DMS 273 treated with DMSO at 0.1 percent for 48 hours (cell line): ENCODE measurements at places on chromosomes 4 and X.

DNA sequence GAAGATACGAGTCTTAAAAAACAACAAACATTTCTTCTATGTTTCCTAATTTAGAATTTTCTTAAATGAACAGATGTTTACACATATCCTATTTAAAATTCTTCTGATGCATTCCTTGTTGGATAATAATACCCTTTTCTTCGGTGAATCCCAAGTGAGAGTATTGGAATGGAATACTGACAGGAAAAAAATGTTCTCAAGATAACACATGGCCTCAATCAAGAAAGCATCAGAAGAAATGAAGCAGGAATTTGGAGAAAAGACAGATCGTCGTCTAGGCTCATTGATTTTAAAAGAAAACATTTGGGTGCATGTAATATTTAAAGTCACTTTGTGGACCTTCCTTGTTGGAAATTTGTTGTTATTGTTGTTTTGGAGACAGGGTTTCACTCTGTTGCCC lies 196.9 kb upstream of the ANK2 start:
- no peak for DNase-seq

- no peak for DNase-seq
Observed at GRCh38 chr4:16165931-16166330, 60.3 kb downstream of the TAPT1 start.

DNA sequence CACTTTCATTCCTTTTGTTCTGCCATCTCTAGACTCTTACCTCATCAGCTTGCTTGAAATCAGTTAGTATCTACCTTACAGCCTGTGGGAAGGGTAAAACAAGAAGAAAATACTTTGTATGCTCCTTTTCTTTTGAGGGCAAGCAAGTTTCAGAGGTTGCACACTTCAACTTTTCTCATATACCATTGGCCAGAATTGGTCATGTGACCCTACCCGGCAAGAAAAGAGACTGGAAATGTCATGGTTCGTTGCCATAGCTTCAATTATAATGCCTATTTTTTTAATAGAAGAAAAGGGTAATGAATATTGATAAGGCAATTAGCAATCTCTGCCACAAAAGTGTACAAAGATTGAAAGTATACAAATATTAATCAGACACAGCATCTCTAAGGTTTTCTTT lies 346.7 kb upstream of the TACR3 start:
- DNase-seq: no peak

- DNase-seq: no peak
Observed at GRCh38 chr4:132709056-132709455, 440.0 kb upstream of the PCDH10 start.

DNA sequence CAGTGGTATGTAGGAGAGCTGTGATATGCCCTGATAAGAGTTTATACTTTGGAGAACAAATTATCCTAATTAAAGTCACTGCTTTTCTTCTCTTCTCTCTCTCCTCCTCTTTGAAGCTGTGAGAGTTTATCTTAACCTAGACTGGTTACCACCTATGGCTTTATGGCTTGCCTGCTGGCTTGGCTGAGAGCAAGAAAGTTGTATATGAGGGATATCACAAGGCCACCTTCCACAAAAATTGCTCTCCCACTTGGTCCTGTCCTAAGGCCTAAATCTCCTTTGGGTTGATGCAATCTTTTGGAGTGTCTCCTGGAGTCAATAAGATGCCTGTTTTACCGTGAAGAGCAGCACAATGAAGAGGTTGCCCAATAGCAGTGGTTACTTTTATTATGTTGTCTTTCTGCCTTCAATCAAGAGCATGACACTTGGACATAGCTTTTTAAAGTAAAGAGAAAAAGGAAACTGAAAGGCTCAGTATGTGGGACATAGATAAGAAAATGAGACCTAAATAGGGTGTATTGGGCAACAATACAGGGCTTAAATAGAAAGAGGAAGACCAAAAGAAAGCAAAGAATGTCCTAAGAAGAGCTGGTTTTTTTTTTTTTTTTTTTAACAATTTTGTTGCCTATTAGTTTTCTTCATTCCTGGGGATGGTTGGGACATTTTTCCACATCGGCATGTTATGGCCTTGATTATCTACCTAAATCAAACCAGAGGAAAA lies 9.2 kb downstream of the GUCY1A1 start:
- DNase-seq: no peak

- DNase-seq: no peak
Observed at GRCh38 chr4:46393606-46394005, 3.7 kb upstream of the GABRA2 start.

DNA sequence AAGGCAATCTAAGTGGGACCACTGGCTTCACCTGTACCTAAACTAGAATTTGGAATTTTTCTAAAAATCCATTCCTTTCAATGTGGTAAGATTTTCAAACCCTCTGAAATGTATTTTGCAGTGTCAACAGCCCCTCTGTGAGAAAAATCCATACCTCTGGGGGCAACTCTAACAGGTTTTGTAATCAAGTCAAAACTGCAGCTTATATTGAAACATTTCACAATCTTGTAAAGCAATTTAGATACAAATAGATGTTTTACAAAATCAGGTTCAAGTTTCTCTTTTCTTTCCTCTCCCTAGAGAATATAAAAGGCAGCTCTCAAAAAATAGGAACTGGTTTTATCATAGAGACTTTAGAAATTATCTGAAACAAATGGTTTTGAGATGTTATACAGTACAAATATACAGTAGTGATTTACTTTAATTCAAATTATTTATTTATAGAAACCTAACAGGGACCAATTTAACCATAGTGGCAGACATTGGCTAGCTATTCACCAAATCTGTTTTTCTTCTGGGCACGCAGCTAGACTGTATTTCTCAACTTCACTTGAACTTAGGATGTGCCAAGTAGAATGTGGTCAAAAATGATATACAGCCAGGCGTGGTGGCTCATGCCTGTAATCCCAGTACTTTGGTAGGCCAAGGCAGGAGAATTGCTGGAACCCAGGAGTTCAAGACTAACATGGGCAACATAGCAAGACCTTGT lies 36.3 kb upstream of the SPINK2 start:
- no peak for DNase-seq

DNA sequence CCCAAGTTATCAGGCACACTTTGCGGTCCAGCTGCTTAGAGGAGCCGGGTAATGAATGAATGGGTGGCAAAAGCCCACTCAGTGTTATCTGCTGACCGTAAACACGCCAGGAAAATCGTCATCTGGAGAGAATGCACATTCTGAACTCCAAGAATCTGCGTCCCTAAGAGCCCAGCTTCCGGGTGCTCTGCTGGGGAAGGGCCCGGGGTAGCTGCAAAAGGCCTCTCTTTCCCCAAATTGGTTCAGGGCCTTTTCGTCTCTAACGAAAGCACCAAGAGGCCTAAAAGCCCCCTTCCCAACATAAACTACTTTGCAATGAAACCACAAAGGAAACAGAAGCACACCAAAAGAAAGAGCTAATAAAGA lies 1.6 kb upstream of the SFRP2 start:
- no peak for DNase-seq

DNA sequence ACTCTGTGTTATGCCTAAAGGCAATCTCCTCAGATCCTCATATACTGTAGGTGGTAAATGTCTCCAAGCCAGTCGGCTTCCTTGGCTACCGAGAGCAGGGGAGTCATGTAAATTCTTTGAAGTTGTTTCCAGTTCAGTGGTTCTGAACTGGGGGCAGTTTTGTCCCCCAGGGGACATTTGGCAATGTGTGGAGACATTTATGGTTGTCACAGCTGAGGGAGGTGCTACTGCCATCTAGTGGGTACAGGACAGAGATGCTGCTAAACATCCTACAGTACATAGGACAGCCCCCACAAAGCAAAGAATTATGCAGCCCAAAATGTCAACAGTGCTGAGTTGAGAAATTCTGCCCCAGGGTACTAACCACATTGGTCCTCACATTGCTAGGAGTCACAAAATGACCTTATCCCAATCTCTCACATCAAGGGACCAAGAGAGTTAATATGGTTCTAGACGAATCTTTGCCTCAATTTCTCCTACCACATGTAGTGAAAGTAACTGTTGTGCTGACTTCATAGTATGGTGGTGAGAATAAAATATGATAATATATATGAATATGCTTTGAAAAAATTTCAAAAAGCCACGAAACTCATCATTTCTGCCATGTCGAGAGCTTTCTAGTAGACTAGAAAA lies 104.4 kb upstream of the ARHGAP24 start:
- DNase-seq: peak; percentile 12

DNA sequence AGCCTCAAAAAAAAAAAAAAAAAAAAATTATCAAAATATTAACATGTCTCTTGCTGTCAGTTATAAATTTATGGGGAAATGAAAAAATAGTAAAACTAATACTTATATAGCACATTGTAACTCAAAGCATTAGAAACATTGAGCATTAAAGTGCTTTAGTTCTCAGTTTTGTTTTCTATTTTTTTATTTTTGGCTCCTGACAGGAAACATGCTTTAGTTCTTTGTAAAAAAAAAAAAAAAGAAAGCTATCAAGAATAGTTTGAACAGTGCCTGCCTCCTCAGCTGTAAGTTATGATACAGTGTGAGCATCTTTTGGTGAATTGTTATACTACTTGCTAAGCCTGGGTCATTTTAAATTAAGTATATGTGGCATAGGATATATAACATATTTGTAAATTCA lies 5.1 kb upstream of the CENPC start:
- no peak for DNase-seq

DNA sequence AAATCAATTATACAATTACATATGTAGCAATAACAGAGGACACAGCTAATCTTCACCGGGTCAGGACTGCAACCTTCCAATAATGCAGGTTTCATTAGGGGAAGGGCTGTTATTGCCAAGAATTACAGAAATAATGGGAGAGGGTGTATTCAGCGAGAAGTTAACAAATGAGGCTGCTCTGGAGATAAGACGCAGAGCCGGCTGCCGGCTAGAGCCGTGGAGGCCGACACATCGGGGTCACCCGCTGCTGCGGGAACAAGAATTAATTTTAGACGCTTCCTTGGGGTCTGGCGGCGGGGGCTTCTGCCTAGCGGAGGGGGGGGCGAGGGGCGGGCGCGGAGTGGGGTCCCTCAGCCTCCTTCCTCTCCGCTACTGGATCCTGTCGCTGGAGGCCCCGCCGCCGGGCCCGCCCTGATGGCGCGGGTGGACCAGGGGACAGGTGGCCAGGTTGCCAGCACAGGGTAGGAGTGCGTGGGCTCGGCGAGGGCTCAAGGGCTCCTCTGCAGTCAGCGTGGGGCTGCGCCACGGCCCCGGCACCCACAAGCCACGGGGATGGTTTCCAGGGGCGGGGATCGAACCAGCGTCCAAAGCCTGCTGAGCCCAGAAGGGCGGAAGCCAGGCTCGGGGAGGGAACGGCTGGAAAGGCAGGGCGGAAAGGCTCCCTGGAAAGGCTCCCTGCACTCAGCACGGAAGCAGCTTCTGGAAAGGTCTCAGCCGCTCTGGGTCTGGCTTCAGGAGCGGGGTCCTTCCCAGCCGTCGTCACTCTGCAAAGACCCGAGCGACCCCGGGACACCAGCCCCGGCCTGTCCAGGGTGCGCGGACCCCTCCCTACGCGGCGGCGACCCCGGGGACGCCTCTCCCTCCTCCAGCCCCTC lies 113.8 kb upstream of the NKX1-1 start:
- DNase-seq: no peak

GRCh38 chrX:125826080-125826479 lies 340.0 kb downstream of the DCAF12L2 start:
- DNase-seq: no peak

- DNase-seq: no peak
Observed at GRCh38 chr4:66955784-66956183, 589.5 kb downstream of the CENPC start.

GRCh38 chr4:91485415-91485814 lies 818.4 kb upstream of the GRID2 start:
- DNase-seq: no peak

DNA sequence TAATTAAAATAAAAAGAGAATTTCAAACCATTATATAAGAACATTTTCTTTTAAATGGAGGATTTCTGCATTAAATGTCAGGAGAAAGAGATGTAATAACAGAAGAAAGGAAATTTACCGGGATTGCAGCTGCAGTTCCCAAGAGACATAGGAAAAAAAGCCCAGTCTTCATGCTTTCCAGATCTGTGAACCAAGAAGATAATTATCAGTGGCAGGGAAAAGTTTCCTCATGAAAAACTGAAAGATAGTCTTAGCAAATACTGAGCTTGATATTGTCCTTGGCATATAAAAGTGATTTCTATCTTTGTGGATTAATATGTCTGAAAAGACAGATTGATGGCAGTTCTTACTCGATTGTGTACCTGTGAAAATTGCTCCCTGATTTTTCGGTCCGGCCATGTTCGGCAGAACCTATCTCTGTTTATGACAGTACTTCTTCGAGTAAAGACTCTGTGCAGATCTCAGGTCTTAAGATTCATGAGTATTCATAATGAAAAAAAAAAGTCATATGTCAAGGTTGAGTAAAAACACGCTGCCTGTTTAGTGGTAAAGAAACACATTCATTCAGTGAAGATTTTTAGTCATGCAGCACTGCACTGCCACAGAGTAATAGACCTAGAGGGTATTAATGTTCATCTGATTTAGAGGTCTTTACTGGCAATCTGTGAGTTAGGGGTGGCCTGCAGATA lies 29.6 kb downstream of the SPARCL1 start:
- DNase-seq: no peak

GRCh38 chr4:38406243-38406642 lies 257.8 kb upstream of the KLF3 start:
- no peak for DNase-seq

DNA sequence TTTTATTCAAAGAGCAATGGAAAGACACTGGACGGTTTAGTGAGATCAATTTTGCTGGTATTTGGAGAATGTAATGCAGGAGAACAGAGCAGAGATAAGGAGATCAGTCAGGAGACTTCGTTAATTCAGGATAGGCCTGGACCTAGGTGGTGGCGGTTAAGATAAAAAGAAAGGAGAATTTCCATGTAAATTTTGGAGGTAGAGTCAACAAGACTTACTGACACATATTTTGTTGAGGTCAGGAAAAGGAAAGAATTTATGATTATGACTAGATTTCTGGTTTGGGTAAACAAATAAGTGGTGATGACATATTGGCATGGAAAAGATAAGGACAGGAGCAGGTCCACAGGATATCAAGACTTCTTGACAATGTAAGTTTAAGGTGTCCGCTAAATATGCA lies 8.8 kb upstream of the AMMECR1 start:
- no peak for DNase-seq

GRCh38 chr4:2411786-2412510 lies 6.5 kb downstream of the ZFYVE28 start:
- DNase-seq: no peak

- no peak for DNase-seq
Observed at GRCh38 chr4:81369886-81370285, 101.8 kb downstream of the RASGEF1B start.

DNA sequence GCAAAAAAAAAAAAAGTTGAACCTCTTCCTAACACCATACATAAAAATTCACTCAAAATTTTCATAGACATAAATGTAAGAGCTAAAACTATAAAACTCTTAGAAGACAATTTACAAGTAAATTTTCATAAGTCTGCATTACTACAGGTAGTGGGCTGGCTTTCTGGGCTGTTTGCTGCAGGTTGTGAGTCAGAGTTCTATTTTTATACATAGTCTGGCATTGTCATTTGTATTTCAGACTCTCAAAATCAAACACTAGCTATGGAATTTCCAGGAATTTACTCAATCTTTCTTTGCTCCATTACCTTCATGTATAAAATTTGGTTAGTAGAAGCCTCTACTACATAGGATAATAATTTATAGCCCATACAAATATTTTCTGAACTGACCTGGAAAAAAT lies 227.2 kb downstream of the COX18 start:
- DNase-seq: no peak

- no peak for DNase-seq
Observed at GRCh38 chrX:17633546-17633945, 103.7 kb upstream of the SCML1 start.

GRCh38 chrX:123990602-123991001 lies 29.1 kb downstream of the STAG2 start:
- no peak for DNase-seq
